Activated T-helper 1 cell treated with anti-CD3 and anti-CD28 coated beads, Interleukin-12 subunit alpha, Interleukin-12 subunit beta, Interleukin-2, Interleukin-4 antibody, amounts not matched to agents 30 ng/mL and 10 ng/mL and 1 ng/mL, durations not matched to agents 14 hours and 24 hours and 36 hours (primary cell): ENCODE measurements at places on chromosomes 6 and 20. TPM values are rescaled to one million over a fixed set of nuclear protein-coding genes. Genes with fewer than 3 reads are reported as not detected.

SLC22A23 gene
- 0.05 and 0.39 TPM in 2 replicates for total RNA-seq

PACRG gene
- total RNA-seq = 0.36 TPM in 1 of 2 replicates, not detected in the other

OR2J3 gene
- total RNA-seq = not detected in 2 replicates

TMEM239 gene
- total RNA-seq = not detected in 2 replicates

OPRM1 gene
- not detected in 2 replicates for total RNA-seq

AGPAT4 gene
- total RNA-seq = 7.8 and 8.6 TPM in 2 replicates

ABHD16B gene
- not detected in 2 replicates for total RNA-seq

ZFP57 gene
- total RNA-seq = 2.4 and 2.7 TPM in 2 replicates

PHF3 gene
- total RNA-seq = 42.7 and 45.3 TPM in 2 replicates

C4B gene
- total RNA-seq = 4.1 and 4.7 TPM in 2 replicates

SEC63 gene
- 87.1 and 90.7 TPM in 2 replicates for total RNA-seq
